ENCODE measurements at places on chromosomes 2 and 18. TPM values are rescaled to one million over a fixed set of nuclear protein-coding genes. Genes with fewer than 3 reads are reported as not detected.
A peak's percentile ranks its signal among the peaks of the same experiment; 100 is the strongest.

GRCh38 chr2:179441551-179441950, 176.9 kb upstream of the SESTD1 start:
- H3K4me1 ChIP-seq, result no peaks in the 10 kb centered on the region
- no peak overlapping the region for H3K4me3 ChIP-seq

GRCh38 chr2:148978026-148978685, 60.3 kb upstream of the LYPD6B start:
- H3K36me3 ChIP-seq, result peaks cover 14% of the 10 kb centered on the region
- H3K27ac ChIP-seq, result no peak overlapping the region
- no peak overlapping the region for H3K4me3 ChIP-seq

GRCh38 chr18:2898186-2898640, 51.4 kb downstream of the EMILIN2 start:
- no peak for DNase-seq
- H3K36me3 ChIP-seq, result peaks cover 7% of the 10 kb centered on the region
- H3K27me3 ChIP-seq, result no peaks in the 10 kb centered on the region

GRCh38 chr2:164565359-164565758, 55.9 kb downstream of the GRB14 start:
- no peak overlapping the region for H3K27ac ChIP-seq
- no peak overlapping the region for H3K4me3 ChIP-seq
- H3K36me3 ChIP-seq, result no peaks in the 10 kb centered on the region
- no peak for DNase-seq

DNA sequence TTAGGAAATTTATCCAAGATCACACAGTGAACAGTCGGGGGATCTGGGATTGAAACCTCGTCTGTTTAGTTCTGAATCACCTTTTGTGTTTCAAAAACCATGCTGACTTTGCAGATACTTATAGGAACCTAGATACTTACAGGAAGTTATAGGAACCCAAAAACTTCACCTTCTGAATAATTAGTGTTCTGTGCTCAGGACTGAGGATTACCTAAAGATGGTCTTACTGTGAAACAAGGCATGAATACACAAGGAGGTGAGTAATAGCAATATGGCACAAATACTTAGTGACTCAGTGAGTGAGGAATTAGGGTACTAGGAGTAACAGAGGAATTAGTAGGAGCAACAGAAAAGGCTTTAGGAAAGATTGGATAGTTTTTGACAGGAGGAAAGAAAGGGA, 145.5 kb downstream of the LRATD1 start:
- H3K4me1 ChIP-seq, result no peaks in the 10 kb centered on the region
- H3K36me3 ChIP-seq, result no peaks in the 10 kb centered on the region
- H3K27ac ChIP-seq, result no peak overlapping the region
- DNase-seq, result no peak
- H3K4me3 ChIP-seq, result no peak overlapping the region

DNA sequence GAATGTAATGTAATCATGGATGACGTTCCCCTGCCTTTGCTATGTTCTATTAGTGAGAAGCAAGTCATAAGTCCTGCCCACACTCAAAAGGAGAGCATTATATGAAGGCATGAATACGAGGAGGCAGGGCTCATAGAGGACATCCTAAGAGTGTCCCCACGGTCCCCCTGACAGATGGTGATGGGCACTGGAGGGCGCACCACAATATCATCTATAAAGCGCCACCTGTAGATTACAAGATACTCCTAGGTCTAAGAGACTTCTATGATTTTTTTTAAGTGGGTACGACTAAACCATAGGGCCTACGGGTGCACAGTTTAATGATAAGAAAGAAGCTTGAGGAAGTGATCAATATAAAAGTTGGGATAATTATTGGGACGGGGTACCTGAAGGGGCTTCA, 131.0 kb downstream of the PAX3 start:
- no peaks in the 10 kb centered on the region for H3K4me1 ChIP-seq
- DNase-seq, result no peak
- no peak overlapping the region for H3K4me3 ChIP-seq
- H3K27me3 ChIP-seq, result no peaks in the 10 kb centered on the region
- H3K36me3 ChIP-seq, result no peaks in the 10 kb centered on the region

DNA sequence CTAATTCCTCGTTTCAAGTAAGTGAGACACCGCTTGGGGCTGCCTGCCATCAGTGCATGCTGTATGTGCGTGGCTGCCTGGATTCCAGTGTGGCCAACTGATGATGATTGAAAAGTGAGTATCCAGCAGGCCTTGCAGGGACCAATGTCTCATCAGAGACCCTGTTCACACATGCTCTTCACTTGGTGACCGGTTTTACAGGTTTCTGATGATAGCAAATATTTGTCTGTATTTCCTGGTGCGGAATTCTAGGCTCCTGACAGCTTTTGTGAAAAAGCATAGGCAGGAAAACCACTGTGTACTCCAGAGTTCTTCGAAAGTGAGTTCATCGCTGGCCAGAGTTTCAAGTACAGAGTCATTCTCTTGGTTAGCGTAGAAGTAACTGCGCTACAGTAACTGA, 13.8 kb upstream of the YWHAQ start:
- H3K4me1 ChIP-seq, result peaks cover 50% of the 10 kb centered on the region
- H3K36me3 ChIP-seq, result peaks cover 4% of the 10 kb centered on the region
- H3K4me3 ChIP-seq, result no peak overlapping the region
- no peak overlapping the region for H3K27ac ChIP-seq
- DNase-seq, result no peak

DNA sequence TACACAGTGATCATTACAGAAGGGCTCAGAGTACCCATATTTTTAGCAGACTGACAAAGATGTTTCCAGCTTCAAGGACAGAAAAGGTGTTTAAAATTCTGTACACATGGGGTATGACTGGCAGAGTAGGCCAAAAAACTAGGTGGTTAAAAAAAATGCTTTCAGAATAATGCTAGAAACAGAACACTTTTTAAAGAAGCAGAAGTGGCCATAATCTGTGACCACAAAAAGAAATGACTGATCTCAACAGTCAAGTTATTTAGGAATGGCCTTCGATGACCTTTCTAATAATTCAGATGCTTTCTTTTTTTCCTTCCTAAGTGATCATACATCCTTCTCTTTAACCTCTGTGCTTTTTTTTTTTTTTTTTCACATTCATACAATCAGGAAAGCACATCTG, 4.1 kb upstream of the AQP4 start:
- no peak overlapping the region for H3K27ac ChIP-seq
- DNase-seq, result no peak
- no peaks in the 10 kb centered on the region for H3K4me1 ChIP-seq
- no peaks in the 10 kb centered on the region for H3K36me3 ChIP-seq
- no peaks in the 10 kb centered on the region for H3K27me3 ChIP-seq

GRCh38 chr2:27863146-27863545, 27.0 kb downstream of the RBKS start:
- H3K36me3 ChIP-seq, result no peaks in the 10 kb centered on the region
- H3K27me3 ChIP-seq, result peaks cover 2% of the 10 kb centered on the region
- peaks cover 11% of the 10 kb centered on the region for H3K4me1 ChIP-seq
- DNase-seq, result no peak
- no peak overlapping the region for H3K4me3 ChIP-seq
- no peak overlapping the region for H3K27ac ChIP-seq

DNA sequence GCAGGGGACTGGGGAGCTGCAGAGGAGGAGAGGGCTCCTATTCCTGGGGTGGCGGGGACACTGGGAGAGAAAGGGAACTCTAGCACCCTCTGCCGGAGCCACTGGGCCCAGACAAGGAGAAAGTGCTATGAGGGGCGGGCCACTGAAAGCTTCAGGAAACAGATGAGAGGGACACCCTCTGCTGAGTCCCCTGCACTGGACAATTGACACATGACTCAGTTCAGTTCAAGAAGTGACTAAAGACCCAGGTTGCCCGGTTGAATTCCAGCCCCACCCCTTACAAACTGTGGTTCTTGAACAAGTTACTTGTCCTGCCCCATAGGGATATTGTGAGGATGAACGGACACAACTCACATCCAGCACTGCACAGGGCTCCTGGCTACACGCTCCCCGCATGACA, 5.0 kb downstream of the RUFY4 start:
- peaks cover 1% of the 10 kb centered on the region for H3K27me3 ChIP-seq
- no peak overlapping the region for H3K27ac ChIP-seq
- no peak for DNase-seq
- H3K4me1 ChIP-seq, result peaks cover 2% of the 10 kb centered on the region

- no peaks in the 10 kb centered on the region for H3K36me3 ChIP-seq
- DNase-seq, result no peak
- H3K27ac ChIP-seq, result no peak overlapping the region
Measured at GRCh38 chr2:215105607-215106354, 32.6 kb downstream of the ABCA12 start.

GRCh38 chr2:168713325-168713724, 89.1 kb upstream of the NOSTRIN start:
- no peak for DNase-seq
- no peak overlapping the region for H3K27ac ChIP-seq
- no peaks in the 10 kb centered on the region for H3K27me3 ChIP-seq
- H3K4me1 ChIP-seq, result peaks cover 14% of the 10 kb centered on the region
- H3K36me3 ChIP-seq, result no peaks in the 10 kb centered on the region
- no peak overlapping the region for H3K4me3 ChIP-seq

- H3K36me3 ChIP-seq, result no peaks in the 10 kb centered on the region
- no peak for DNase-seq
- no peaks in the 10 kb centered on the region for H3K4me1 ChIP-seq
- H3K4me3 ChIP-seq, result no peak overlapping the region
- H3K27ac ChIP-seq, result no peak overlapping the region
Measured at GRCh38 chr18:37182340-37183135, 353.6 kb downstream of the KIAA1328 start.

GRCh38 chr2:156649596-156649995, 213.4 kb downstream of the GPD2 start:
- H3K4me3 ChIP-seq, result no peak overlapping the region
- DNase-seq, result no peak
- no peak overlapping the region for H3K27ac ChIP-seq
- H3K4me1 ChIP-seq, result no peaks in the 10 kb centered on the region
- no peaks in the 10 kb centered on the region for H3K27me3 ChIP-seq
- no peaks in the 10 kb centered on the region for H3K36me3 ChIP-seq

GRCh38 chr18:48754993-48755473, 195.7 kb downstream of the SMAD7 start:
- peaks cover 3% of the 10 kb centered on the region for H3K27me3 ChIP-seq
- peaks cover 5% of the 10 kb centered on the region for H3K4me1 ChIP-seq
- no peak overlapping the region for H3K27ac ChIP-seq
- H3K4me3 ChIP-seq, result no peak overlapping the region
- DNase-seq, result no peak

- peak overlapping the region; percentile 97 for H3K4me3 ChIP-seq
- peaks cover 14% of the 10 kb centered on the region for H3K36me3 ChIP-seq
- H3K4me1 ChIP-seq, result peaks cover 53% of the 10 kb centered on the region
- DNase-seq, result no peak
- no peak overlapping the region for H3K27ac ChIP-seq
Measured at GRCh38 chr2:97993926-97994325, 1.8 kb downstream of the TMEM131 start.

GRCh38 chr2:1685957-1686783, 58.1 kb downstream of the PXDN start:
- H3K36me3 ChIP-seq, result no peaks in the 10 kb centered on the region
- no peaks in the 10 kb centered on the region for H3K27me3 ChIP-seq

DNA sequence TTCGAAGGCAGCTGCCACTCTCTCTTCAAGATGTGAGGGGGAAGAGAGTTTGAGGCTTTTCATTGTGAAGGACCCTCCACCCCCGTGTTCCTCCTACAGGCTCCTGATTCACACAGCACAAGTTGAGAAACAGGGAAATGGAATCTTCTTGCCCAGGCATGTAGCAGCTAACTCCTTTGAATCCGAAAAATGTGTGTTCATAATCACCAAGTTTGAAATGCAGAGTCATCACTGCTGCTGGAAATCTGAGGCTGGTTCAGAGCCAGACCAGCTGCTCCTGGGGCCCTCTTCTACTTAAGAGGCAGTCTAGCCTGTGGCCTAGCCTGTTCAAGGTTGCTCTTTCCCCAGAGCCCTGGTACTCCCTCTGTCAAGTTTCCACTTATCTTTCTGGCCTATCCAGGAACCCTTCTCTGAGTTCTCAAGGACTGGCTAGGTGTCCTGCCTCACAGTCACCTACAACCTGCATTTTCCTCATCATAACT, 166.4 kb downstream of the TMEM247 start:
- peaks cover 18% of the 10 kb centered on the region for H3K27me3 ChIP-seq
- H3K4me1 ChIP-seq, result peaks cover 5% of the 10 kb centered on the region
- H3K36me3 ChIP-seq, result peaks cover 8% of the 10 kb centered on the region
- no peak overlapping the region for H3K4me3 ChIP-seq
- no peak for DNase-seq

DNA sequence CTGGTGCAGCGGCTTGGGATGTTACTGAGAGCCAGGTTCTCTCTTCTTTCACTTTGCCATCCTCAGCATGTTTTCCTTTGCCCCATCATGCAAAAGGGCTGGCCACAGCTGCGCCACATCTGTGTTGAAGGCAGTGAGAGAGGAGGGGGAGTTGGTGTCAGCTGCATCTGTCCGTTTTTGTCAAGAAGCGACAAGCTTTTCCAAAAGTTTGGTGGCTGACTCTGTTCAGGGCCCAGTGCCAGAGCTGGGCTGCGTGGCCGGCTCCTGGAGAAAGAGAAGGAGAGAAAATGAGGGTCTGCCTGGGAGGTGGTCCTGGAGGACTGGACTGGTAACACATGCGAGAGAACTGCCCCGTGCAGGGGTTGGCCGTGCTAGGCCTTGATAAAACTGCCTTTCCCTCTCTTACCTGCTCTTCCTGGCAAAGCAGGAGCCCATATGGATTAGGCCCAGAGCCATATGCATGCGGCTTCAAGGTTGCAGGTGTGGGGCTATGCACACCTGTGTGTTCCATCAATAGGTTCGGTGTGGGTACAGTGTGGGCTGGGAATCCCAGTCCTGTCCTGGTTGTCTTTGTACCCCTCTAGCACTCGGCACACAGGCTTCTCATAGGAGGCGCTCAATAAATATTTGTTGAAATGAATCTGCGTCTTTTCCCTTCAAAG, 9.0 kb downstream of the RNF144A start:
- H3K36me3 ChIP-seq, result peaks cover 34% of the 10 kb centered on the region
- H3K4me3 ChIP-seq, result no peak overlapping the region
- no peak for DNase-seq

The CNTNAP5 gene
- total RNA-seq, result not detected

The TEKT4 gene
- total RNA-seq, result 0.27 TPM

The PSD4 gene
- total RNA-seq, result 249 TPM

The UGT1A5 gene
- not detected for total RNA-seq

The FAM136A gene
- 89.1 TPM for total RNA-seq

The COL4A4 gene
- total RNA-seq, result not detected

The SLC9A4 gene
- total RNA-seq, result not detected

The GPR35 gene
- total RNA-seq, result 7.6 TPM

The REG3G gene
- not detected for total RNA-seq
